Peyer's patch (tissue), 4 donors: ENCODE measurements at places on chromosomes 7 and 10.

DNA sequence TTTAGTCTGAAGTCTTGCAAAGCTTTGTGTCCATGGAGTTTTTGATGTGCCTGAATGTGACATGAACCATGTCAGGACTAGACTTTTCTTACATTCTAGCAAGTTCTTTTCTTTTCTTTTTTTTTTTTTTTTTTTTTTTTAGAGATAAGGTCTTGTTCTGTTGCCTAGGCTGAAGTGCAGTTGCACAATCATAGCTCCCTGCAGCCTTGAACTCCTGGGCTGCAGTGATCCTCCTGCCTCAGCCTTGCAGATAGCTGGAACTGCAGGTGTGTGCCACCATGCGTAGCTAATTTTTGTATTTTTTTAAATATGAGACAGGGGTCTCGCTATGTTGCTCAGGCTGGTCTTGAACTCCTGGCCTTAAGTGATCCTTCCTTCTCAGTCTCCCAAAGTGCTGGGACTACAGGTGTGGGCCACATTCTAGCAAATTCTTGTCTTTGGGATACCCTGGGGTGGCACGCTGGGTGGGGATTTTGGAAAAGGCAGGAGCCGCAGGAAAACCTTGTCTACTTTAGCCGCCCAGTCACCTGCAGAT lies 152.8 kb downstream of the SVIL start:
- DNase-seq: no peak

- no peak for DNase-seq
Measured at GRCh38 chr10:29119374-29119773, 169.5 kb upstream of the LYZL1 start.

- DNase-seq: no peak
Measured at GRCh38 chr7:23062452-23062851, 43.1 kb upstream of the KLHL7 start.

DNA sequence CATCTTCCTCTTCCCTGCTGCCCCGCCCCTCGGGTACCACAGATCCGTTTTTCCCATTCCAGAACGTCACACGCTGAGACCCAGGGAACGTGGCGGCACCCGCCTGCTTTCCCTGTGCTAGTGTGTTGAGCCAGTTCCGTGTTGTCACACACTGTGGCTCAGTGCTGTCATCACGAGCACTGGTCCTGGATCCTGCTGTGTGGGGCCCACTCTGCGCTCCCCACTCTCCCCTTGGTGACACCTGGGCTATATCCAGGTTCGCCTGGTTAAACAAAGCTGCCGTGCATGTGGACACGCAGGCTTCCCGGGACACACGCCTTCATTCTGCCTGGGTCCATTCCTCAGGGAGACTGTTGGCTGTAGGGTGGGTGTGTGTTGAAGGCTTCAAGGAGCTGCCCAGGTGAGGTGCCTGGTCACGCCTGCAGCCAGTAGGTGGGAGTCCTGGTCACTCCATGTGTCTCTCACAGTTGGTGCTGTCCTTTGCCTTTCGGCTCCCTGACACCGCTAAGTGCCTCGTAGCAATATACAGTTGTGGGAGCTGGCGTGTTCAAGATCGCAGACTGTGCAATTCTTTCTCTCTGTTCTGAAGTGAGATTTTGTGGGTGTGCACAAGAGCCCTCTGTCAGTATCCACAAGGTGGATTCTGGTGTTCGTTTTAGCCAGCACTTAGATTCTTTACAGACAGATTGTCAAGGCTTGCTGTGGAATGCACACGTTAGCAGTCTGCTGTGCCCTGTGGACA lies 88.6 kb downstream of the INPP5A start:
- no peak for DNase-seq

DNA sequence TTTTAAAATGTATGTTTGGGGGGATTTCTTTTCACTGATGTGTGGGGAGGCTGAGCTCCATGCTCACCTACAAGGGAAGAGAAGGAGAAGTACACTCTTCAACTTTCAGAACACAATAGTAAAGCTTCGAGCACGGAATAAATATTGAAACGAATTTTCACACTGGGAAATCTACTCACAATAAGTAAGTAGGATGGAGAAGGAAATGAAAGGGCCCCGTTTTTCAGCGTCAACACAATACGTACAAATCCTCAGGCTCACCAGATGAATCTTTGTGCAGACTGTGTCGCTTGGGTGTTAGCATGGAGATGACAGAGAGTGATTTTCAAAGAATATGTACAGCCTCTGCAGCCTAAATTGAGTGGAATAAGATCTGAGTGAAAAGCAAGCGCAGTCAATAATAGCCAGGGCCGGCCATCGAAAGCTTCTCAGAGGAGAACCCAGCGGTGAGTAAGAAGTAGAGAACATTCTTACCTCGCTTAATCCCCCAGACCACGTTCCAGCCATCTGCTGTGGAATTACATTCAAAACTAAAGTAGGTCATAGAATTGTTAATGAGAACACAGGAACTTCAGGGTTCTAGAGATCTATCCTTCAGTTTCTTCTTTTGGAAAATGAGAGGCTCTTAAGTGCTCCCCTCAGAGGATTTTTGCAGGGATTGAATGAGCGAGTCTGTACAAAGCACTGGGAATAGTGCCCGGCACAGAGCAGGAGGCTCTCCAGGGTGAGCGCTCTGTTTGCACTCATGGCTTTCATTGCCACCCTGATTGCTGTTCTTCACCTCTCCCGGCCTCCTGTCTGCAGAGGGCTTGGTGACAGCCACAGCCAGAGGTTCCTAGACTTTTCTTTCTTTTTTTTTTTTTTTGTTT lies 292.8 kb downstream of the SFMBT2 start:
- no peak for DNase-seq

DNA sequence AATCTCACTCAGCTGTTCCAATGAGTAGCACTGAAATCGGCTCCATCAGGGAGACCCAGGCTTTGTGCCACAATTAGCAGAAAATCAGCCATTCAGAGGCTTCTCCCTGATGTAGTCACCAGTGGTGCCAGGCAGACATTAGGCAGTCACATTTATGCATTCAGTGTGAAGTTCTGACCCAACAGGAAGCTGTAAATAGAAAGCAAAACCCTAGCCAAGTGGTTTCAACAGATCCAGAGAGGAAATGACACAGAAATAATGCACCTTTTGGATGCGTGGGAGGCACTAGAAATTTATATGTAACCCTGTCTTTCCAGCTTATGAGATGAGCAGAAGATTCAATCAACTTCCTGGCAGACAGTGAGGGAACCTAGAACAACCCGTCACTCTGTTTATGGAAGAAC lies 186.4 kb downstream of the PDE1C start:
- no peak for DNase-seq

- no peak for DNase-seq
Measured at GRCh38 chr10:8130973-8131911, 76.8 kb downstream of the GATA3 start.

DNA sequence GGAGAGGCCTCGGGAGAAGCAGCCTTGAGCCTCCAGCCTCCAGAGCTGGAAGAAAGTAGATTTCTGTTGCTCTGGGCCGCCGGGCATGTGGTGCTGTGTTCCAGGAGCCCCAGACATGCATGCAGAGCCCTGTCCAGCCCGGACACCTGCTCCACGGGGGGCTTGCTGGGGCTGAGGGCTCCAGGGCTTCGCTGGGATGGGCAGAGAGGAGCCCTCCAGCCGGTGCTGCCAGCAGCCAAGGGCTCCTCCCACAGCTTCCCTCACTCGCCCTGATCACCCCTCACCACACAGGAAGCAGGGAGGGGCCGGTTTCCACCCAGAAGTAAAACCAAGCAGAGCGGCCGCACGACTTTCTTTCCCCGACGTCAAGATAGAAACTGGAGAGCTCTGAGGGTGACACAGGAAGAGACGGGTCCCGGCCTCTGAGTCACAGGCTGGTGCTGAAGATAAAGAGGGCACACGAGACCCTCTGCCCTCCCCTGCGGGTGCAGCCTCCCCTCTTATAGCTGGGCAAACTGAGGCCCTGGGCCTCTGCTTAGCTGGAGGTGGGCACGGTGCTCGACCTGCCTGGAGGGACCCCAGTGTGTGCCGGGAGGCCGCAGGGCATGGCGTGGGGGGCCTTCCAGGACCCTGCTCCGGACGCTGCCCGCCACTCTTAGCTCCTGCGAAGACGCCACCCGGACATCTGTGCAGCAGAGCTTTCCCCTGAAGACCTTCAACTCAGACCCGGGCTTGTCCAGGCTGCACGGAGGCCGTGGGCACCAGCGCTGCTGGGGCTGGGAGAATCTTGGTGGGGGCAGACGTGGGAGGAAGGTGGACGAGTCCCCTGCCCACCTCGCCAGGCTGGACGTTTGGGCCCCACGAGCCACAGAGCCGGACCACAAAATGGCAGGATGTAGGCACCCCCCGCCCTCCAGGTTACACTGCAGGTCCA lies 31.1 kb downstream of the ADAP1 start:
- peak; percentile 96 for DNase-seq

DNA sequence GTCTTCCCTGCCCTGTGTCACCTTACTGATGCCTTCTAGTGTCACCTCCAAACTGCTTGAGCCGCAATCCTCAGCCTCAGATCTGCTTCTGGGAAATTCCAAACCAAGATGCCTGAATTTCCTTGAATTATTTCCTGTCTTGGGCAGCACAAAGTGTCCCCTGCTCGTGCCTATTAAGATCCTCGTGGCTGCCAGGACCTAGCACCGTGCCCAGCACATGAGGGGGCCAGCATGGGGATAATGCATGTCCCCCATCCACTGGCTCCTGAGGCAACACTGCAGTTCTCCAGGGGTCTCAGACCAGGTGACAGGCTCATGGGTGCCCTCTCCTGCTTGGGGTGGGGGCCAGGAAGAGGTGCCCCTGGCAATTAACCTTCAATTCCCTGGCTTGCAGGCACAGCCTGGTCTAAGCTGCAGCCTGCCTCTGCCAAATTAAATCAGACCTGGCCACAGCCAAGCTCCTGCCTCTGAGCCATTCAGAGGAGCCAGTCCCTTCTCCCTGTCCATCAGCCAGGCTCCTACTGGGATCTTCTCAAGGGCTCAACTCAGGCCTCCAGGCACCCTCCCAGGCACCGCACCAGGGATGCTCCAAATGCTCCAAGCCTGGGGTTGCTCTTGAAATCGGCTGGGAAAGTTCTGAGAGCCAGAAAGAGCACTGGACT lies 146.6 kb downstream of the SH3PXD2A start:
- no peak for DNase-seq

DNA sequence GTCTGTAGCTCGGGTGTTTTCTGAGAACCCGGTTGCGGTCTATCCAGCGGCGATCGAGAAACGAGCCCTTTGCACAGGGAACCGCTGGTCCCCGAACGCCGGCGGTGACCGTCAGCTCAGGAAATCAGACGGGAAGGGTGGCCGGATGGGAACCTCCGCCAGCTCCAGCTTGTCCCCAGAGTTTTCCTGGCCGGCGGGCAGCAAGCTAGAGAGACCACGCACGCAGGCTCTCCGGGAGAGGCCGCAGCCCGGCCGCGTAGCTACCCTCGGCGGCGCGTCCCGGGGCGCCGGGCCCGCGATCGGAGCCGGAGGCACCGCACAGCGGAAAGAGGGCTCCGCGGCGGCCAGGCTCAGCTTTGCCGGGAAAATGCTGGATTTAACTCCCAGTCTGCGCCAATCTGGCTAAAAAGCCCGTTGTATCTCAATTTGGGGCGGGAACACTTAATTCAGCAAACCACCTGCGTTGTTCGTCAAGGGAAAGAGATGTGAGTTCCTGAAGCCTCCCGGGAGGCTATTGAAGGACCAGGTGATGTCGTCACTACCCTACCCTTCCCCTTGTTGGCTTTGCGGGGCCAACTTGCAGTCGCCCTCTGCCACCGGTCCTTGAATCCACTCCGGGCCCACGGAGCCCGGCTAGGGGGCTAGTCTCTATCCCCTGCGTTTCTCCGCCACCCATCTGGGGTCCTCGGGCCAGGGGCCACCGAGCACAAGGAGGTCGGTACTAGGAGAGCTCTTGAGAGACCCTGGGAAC lies 859 bp upstream of the CH25H start:
- DNase-seq: peak; percentile 29
